RPMI7951 (cell line): ENCODE measurements at places on chromosomes 16 and 17. TPM values are rescaled to one million over a fixed set of nuclear protein-coding genes. Genes with fewer than 3 reads are reported as not detected.

GRCh38 chr17:32596628-32597027 is 109.8 kb downstream of the CDK5R1 start:
- DNase-seq: no peak

- peak; percentile 39 for DNase-seq
Observed at GRCh38 chr16:25064937-25065336, 46.6 kb upstream of the LCMT1 start.

The ADAMTS18 gene
- total RNA-seq: not detected in 2 replicates

The KCNJ18 gene
- not detected in 2 replicates for total RNA-seq

GRCh38 chr16:66658143-66658859 is 38.2 kb downstream of the CMTM4 start:
- no peak for DNase-seq

The MILR1 gene
- 21.6 and 23.7 TPM in 2 replicates for total RNA-seq

DNA sequence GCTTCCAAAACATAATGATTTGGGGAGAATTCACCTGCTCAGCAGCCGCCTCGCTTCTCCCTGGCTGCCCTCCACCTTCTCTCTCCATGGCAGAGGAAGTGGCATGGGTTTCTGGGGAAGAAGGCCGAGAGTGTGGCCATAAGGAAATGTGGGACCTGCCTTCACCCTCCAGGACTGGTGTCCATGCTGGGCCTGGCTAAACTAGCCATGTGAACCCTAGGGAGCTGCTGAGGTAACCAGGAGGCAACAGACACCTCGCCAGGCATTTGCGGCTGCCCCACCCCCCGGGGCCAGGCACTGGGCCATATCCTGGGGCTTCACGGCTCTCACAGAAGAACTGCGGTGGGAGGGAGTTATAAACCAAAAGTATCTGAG is 9.9 kb upstream of the CMTM4 start:
- peak; percentile 79 for DNase-seq

The TIMM22 gene
- 13.6 and 16.4 TPM in 2 replicates for total RNA-seq

- peak; percentile 96 for DNase-seq
Observed at GRCh38 chr17:58337600-58338453, 9.2 kb upstream of the TSPOAP1 start.

DNA sequence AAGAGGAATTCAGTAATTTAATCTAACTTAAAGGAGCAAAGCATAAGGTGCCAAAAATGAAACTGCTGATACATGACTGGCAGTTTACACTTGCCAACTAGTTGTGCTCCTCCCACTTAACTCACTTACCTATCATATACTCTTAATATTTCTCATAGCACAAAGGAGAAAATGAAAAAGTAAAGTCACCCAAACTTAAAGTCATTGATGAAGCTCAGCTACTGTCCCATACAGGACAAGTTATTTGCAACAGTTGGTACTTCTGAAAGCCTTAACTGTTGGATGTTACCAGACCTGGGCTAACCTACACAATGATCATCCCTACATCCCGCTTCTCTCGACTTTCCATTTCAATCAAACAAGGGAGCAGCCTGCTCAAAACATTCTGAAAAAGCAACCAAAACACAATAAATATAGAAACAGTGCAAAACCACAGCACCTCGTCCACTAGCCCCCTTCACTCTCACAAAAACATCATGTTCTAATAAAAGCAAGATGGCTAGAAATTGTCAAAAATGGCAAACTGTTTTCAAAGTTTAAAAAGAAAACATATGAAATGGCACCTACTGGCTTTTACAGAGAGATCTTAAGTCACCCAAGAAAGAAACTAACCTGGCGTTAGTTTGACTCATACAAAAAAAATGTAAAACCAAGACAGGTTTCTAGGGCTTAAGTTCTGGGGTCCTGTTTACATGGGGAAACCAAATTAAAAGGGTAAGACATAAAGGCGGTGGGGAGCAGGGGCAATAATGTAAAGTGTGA is 868 bp downstream of the MED13 start:
- no peak for DNase-seq

The SOX8 gene
- total RNA-seq: 0.10 TPM in 1 of 2 replicates, not detected in the other

GRCh38 chr17:76137351-76138233 is 3.5 kb downstream of the FOXJ1 start:
- DNase-seq: no peak

GRCh38 chr16:72924927-72925630 is 122.8 kb downstream of the ZFHX3 start:
- no peak for DNase-seq

The DCAF7 gene
- total RNA-seq: 20.7 and 22.2 TPM in 2 replicates

GRCh38 chr16:5056352-5056751 is 9.4 kb downstream of the C16orf89 start:
- no peak for DNase-seq
